ENCODE measurements at places on chromosomes 4 and X.

DNA sequence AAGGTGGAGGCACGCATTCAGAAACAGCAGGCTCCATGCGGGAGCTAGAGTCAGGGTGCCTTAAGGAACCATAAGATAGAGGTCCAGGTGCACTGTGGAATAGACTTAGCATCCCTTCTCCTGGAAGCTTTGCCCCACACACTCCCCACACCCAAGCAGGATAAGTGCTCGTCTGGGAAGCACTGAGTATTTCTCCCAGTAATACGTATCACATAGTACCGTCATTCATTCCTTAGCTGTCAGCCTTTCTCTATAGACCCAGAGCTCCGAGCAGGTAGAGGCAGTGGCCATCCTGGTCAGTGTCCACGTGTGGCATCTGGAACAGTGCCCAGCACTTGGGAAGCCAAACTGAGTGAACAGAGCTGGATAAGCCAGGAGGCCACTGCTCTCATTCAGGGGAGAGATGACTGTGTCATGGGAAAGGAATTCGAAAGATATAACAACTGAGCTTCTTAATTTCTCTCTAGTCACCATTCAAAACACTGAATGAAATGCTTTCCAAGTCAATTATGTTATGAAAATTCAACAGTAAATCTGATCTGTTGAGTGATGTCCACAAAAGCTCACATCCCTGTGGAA is 9.9 kb downstream of the APBB2 start:
- DNase-seq: no peak

GRCh38 chr4:79217025-79217424 is 108.8 kb downstream of the NAA11 start:
- DNase-seq: no peak

GRCh38 chr4:57020467-57021101 is 41.9 kb downstream of the POLR2B start:
- DNase-seq: no peak

GRCh38 chrX:10534611-10535010 is 85.8 kb downstream of the MID1 start:
- no peak for DNase-seq

DNA sequence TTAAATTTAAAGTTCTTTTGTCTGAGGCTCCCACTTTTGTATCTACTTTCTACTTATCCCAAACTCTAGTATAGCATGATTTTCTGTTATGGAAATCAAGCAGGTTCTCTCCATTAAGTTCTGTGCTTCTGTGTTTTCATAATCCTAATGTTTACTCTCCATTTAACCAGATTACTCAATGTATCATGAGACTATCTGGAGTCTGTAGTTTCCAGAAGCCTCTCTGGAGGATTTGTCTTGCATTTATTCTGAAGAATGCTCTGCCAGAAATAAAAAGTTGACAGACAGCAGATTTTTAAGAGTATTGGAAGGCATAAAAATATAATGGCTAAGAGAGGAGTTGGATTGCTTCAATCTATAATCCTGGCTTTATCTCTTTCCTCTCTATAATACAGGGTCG is 39.2 kb upstream of the PLS3 start:
- no peak for DNase-seq

DNA sequence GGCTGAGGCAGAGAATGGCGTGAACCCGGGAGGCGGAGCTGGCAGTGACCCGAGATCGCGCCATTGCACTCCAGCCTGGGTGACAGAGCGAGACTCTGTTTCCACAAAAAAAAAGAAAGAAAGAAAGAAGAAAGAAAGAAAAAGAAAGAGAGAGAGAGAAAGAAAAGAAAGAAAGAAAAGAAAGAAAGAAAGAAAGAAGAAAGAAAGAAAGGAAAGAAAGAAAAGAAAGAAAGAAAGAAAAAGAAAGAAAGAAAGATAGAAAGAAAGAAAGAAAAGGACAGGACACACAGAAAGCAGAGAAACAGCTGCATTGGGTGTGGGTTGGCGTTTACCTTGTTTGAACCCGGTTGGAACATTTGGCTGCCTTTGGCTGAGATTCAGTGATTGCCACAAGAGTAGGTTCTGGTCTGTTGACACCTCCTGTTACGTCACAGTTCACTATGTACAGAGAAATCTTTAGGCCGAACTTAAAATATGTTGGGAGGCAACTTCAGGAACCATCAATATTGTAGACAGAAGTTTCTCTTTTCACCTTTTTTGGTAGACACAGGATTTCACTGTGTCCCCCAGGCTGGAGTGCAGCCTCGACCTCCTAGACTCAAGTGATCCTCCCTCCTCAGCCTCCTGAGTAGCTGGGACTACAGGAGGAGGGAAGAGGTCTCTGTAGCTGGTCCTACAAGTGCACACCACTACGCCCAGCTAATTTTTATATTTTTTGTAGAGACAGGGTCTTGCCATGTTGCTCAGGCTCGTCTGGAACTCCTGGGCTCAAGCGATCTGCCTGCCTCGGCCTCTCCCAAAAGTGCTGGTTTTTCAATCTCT is 16.3 kb upstream of the PLCXD1 start:
- DNase-seq: no peak

DNA sequence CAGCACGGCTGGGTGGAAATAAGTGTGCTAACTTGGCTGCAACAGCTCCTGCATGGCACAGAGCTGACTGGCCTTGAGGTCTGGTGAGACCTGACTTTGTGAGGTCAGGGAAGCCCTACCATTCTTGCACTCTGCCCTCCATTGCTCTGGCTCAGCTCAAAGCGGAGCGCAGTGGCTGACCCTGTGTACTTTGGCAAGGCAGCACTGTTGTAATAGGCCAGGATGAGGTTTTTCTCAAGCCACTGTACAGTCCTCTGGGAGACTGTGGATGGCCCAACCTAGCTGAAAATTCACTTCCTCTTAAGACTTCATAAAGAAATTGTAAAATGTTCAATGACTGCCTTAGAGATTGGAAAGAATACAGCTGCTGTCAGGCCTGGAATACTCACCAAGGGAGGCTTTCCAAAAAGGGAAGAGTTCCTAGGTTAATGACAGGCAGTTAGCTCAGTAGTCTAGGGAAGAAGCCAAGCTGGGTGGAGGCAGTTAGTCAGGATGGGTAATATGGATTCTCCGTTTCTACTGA is 129.8 kb downstream of the GUCY2F start:
- DNase-seq: no peak

DNA sequence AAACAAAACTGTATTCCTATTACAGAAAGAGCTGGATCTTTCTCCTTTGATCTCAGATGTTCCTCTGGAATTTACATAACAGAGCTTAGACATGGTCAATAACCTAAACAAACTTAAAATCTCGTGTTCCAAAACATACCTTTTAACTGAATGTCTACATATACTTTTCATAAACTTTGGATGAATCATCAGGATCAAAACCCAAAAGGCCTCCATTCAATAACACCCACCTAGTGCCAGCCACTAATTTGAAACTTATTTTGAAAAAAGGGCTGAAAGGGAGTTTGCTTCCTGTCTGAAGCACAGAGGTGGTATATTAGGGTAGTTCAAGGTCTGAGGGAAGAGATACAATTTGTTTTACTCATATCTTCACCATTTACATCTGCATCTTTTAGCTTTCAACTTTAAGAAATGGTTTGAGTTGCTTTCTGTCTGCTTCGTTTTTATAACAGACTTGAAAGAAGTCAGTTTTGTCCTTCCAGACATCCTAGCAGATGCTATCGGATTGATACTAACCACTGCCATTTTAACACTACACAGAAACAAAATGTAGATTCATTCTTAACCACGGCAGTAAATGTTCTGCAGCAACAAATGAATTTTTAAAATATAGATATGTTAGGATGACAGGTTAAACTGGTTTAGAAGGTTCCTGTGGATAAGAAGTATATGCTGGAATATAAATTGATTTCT is 242.8 kb upstream of the DKK2 start:
- no peak for DNase-seq

- no peak for DNase-seq
Measured at GRCh38 chr4:105707782-105708180, 708 bp downstream of the INTS12 start.

DNA sequence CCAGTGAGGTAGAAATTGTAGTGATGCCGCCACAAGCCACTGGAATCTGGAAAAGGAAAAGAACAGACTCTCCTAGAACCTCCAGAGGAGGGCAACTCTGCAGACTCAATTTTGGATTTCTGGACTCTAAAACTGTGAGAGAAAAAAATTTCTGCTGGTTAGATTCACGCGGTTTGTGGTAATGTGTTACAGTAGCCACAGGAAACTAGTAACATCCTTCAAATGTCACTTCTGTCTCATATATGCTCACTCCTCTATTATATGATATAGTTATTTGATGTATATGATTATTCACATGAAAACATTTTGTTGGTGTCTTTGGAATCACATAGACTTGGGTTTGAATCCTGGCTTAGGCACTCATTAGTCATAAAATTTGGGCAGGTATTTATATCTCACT is 18.8 kb downstream of the LDOC1 start:
- no peak for DNase-seq

- no peak for DNase-seq
Measured at GRCh38 chr4:67035986-67036385, 509.3 kb downstream of the CENPC start.

- peak; percentile 76 for DNase-seq
Measured at GRCh38 chrX:103585411-103586313, at the start of gene TCEAL4. Gene TCEAL4 (plus strand): TSS chrX:103585515. CDS start chrX:103586676, 1,161 bp downstream.

- peak; percentile 91 for DNase-seq
Measured at GRCh38 chr4:140152751-140153418, 1.1 kb downstream of the MAML3 start.

DNA sequence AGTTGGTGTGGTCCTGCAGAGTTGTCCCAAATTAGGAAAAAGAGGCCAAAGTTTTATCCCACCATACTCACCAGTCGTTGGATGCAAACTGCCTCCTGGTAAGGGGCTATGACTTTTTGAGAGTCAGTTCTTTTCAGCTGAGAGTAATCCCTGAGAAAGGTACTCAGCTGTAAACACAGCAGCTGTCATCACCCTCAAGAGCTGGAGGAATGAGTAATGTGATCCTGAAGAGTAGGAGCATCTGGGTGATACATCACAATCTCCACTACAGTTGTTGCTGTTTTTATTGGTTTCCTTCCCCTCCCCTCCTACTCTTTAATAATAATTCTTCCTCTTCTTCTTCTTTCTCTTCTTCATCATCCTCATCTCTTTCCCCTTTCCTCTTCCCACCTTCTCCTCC is 5.7 kb downstream of the MAGEE1 start:
- DNase-seq: no peak

GRCh38 chrX:12505127-12505526 is 286.1 kb upstream of the PRPS2 start:
- no peak for DNase-seq

- no peak for DNase-seq
Measured at GRCh38 chr4:82765134-82765533, 33.5 kb downstream of the SCD5 start.

- peak; percentile 61 for DNase-seq
Measured at GRCh38 chr4:40923316-40924095, 173.8 kb downstream of the NSUN7 start.

GRCh38 chr4:140930557-140930956 is 174.4 kb upstream of the TBC1D9 start:
- DNase-seq: no peak

DNA sequence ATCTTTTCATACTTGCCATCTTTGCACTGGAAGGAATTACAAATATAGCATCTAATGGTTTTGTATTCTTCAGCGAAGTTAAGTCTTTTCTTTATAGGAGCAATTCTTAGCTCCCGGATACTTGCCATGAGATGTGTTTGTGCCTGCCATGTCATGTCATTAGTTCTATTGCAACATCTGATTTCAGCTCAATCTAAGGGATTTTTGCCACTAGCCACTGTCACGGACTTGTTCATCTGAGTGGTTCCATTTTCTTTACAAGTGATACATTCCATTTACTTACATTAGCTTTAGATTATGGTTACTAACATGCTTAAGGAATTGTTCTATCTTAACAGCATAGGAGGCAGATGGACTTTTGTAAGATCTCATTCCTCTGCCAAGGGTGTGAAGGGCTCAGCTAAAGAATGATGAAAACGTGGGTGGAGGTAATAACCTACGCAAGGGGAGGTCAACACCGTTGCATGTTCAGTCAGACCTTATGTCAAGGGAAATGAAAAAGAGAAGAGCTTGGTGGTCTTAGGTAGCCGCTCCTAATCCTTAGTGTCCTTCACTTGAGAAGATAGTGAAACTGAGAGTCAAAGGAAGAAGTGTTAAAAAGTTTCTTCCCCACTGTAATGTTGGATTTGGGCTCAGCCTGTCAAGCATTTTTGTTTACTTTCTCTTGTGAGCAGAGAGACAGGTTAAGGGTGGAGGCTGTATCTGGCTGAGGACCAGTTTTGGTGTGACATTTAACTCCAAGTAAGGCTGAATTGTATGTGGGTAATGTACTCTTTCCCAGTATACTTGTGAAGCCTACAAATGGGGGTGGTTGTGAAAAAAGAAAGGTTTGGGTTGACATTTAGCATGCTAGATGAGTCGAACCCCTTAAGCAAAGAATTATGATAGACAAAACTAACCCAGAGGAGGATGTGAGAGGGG is 3.6 kb upstream of the KLHL2 start:
- DNase-seq: no peak

DNA sequence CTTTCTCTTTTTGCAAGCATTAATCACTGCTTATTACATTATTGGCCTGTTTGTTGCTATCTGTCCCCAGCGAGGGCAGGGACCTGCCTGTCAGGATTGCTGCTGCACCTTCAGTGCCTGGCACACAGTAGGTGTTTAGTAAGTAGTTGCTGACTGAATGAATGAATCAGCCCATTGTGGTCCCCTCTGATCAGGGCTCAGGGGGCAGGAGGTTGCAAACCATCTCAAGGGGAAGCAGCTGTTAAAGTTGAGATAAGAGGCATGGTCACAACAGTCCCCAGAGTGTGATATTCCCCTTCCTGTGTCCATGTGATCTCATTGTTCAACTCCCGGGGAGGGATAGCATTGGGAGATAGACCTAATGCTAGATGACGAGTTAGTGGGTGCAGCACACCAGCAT is 85.4 kb downstream of the WFS1 start:
- no peak for DNase-seq

DNA sequence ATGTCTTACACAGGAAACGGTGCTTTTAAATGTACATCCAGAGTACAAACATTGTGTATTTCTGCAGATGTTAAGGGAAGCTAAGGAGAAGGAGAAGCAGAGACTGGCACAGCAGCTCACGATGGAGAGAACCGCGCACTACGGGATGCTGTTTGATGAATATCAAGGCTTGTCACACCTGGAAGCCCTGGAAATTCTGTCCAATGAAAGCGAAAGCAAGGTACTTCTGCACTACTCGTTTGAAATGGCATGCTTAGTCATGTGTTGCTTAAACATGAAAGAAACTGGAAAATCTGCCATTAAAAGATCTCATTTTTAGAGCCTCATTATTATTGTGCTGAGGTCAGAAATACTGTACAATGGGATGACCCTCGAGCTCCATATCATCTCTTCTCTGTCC is 47.2 kb downstream of the FAM114A1 start:
- DNase-seq: no peak

DNA sequence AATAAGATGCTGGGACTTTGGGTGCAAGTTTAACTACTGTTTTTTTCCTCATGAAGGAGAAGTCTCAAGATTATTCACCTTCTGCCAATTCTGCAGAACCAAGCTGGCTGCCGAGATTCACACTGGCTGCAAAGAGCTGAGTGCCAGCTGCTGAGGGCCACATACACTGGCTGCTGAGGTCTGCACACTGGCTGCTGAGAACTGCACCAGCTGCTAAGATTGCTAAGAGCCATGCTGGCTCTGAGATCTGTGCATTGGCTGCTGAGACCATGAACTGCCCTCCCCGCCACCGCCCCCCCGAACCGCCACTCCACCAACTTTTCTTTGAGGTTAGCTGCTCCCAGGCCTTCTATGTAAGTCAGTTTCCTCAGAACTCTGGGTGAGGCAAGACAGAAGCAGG is 330.3 kb downstream of the CBLL2 start:
- no peak for DNase-seq

Measured in aorta (tissue), 5 donors.